Fibroblast of the conjunctiva (primary cell): ENCODE measurements at places on chromosomes 2 and 18.

DNA sequence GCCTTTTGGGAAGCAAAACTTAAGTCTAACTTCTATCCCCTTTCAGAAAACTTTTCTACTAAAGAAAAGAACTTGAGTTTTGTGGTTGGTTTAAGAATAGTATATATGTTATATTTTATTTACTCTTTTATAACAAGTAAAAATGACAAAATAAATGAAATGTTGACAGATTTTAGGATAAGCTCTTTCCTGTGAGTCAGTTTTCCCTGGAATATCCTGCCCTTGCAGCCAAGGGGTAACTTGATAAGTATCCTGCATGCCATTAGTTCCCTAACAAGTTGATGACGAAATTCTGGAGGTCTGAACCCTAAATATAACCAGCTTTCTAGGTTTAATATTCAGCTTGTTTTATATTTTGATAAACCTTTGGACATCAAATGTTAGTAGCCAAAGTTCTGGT is 7.3 kb upstream of the HTR2B start:
- DNase-seq = no peak

- no peak for DNase-seq
These were observed 460.6 kb downstream of the TSN start for GRCh38 chr2:122216071-122216470.

DNA sequence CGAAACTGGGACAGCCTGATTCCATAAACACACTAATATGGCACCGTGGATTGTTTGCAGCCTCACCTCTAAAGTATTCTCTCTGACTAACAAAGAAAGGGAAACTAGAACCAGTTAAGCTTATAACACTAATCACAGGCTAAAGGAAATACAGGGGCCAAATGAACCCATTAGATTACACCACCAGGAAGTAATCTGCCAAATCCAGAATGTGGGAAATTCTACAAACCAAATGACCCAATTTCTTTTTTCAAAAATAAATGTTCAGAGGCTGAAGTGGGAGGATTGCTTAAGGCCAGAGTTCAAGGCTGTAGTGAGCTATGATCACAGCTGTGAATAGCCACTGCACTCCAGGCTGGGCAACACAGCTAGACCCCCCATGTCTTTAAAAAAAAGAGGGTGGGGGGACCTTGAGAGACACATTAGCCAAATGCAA is 1.5 kb upstream of the MPPE1 start:
- no peak for DNase-seq

GRCh38 chr2:211690736-211691135 is 847.9 kb downstream of the ERBB4 start:
- no peak for DNase-seq

DNA sequence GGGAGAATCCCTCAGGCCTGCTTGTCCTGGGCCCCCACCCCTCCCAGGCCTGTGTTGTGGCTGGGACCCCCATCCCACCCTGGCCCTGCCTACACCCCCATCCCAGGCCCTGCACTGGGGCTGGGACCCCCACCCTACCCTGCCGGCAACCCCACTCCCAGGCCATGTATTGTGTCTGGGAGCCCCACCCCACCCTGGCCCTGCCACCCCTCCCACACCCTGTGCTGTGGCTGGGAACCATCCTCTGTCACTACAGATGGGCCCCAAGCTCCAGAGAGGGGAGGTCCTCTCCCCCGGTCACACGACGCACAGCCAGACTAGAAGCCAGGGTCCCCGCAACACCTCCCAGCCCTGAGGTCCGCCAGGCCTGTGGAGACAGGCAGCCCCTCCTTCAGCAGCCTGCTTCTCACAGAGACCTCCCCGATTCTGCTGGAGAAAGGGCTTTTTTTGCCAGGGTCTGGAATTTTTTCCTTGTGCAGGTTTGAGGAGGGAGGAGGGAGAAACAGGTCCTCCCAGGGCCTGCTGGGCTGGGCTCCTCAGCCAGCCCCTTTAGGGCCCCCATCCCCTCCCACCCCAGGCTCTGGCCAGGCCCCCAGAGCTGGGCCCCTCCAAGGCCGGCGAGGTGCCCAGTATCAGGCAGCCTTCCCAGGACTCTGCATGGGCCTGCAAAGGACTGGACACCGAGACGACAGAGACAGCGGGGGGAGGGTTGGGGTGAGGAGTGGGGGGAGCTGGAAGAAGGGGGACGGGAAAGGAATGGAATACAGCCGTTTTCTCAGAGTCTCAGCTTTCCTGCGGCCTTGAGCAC is 28.0 kb downstream of the KIF1A start:
- DNase-seq = no peak

DNA sequence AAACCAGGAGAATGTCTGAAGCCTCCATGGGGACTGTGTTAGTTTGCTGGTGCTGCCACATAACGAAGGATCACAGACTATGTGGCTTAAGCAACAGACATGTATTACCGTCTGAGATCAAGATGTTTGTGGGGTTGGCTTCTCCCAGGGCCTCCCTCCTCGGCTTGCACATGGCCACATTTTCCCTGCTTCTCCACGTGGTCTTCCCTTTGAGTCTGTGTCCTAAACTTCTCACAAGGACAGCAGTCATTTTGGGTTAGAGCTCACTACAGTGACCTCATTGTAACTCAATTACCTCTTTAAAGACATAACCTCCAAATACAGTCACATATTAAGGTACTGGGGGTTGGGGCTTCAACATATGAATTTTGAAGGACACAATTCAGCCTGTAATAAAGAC is 44.6 kb upstream of the LPIN2 start:
- no peak for DNase-seq

GRCh38 chr2:187774551-187775071 is 220.4 kb upstream of the TFPI start:
- no peak for DNase-seq

- DNase-seq = no peak
These were observed 229.0 kb upstream of the HS6ST1 start for GRCh38 chr2:128547667-128548066.

DNA sequence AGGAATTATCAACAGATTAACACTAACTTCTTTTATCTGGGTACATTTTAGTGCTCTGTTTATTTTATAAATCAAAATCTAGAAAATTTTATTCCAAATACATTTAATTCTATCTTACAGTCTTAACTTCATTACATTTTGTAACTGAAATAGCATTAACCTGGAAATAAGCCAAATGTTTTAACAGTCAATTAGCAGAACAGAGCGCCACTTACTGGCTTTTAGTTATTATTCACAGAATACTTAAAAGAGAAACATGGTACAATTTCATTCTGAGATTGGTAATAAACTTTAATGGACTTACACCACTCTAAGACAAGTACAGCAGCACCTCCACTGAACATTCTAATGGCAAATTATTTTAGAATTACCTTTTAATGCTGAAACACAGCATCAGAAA is 38.6 kb downstream of the SS18 start:
- DNase-seq = no peak

GRCh38 chr2:106332054-106332453 is 136.2 kb downstream of the RGPD3 start:
- no peak for DNase-seq

GRCh38 chr2:165893556-165893955 is 60.0 kb downstream of the TTC21B start:
- DNase-seq = no peak
